Common myeloid progenitor, CD34-positive (primary cell): ENCODE measurements at places on chromosomes 5 and 9.

DNA sequence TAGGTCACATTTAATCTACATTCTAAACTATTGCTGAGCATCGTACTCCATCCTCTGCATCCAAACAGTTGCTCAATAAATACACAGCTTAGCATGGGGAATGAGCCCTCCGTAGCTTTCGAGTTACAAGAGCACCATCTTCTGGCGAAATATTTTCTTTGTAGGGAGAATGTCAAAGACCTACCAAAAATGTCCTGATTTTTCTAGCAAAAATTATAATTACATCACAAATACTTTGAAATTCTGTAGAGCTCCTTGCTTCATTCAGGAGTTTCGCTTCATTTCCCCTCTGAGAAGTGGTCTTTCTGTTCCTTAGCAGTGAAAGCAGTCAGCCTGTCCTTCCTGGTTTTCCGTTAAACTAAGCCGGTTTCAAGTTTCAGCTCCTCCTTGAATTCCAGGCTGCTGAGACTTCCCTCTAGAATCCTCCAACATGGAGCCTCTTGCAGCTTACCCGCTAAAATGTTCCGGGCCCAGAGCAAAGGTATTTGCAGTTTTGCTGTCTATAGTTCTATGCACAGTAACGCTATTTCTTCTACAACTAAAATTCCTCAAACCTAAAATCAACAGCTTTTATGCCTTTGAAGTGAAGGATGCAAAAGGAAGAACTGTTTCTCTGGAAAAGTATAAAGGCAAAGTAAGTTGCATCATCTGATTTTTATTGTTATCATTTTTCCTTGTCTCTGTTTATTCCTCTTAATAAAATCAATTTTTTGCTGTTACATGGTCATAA lies at the start of gene GPX8:
Gene GPX8 (plus strand): TSS at position 409 of the 730 bp plus-strand sequence. CDS start 22 bp downstream, at position 431.
- peak; percentile 71 for DNase-seq

- DNase-seq: no peak
These were observed 80.3 kb downstream of the SECISBP2 start for GRCh38 chr9:89398621-89399020.

DNA sequence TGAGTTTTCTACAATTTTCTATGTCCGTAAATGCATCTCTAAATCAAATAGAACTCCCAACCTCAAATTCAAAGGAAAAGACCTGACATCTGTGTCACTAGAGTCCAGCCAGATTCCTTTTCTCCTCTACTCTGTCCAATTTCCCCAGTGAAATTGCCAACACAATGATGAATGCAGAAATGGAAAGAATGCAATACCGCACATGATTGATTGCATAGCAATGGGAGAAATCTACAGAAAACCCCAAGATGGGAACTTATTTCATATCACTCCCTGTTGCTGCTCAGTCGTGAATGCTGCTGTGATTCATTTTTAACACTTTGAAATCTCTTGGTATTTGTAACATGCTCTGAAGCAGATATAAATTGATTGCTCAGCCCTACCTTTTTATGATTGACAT lies 355.1 kb upstream of the TUSC1 start:
- DNase-seq: no peak

GRCh38 chr5:171311322-171312077 lies 2.5 kb downstream of the TLX3 start:
- peak; percentile 58 for DNase-seq

DNA sequence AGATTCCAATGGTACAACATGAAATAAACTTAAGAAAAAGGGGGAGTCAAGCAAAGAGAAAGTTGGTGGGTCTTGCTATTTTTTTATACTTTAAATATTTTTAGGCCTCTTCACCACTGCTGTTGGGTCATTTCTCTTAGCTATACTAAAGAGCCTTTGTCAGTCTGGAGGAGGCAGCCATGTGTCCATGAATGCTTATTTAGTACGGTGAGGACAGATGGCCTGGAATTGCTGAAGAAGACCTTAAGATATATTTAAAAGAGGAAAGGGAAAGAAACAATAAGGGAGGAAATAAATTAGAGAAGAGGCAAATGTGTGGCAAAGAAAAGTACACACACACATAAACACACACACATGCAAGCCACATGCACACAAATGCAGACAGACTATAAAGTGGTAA lies 560.5 kb upstream of the MEF2C start:
- DNase-seq: no peak

DNA sequence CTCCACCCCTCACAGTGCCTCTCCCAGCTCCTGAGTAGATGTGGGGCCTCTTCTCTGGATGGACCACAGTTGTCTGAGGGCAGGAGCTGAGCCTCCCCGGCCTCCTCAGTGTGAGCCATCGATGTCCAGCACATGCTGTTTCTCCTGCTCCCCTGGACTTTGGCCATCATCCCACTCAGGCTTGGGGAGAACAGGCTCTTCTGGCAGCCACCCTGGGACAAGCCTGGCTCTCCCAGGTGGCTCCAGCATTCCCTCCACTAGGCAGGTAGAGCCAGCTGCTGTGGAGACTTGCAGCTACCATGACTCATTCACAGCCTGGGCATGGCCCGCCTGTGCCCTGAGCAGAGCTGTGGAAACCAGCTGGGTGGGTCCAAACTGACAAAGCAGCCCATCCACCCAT lies 77.0 kb downstream of the CSNK1A1 start:
- DNase-seq: no peak

DNA sequence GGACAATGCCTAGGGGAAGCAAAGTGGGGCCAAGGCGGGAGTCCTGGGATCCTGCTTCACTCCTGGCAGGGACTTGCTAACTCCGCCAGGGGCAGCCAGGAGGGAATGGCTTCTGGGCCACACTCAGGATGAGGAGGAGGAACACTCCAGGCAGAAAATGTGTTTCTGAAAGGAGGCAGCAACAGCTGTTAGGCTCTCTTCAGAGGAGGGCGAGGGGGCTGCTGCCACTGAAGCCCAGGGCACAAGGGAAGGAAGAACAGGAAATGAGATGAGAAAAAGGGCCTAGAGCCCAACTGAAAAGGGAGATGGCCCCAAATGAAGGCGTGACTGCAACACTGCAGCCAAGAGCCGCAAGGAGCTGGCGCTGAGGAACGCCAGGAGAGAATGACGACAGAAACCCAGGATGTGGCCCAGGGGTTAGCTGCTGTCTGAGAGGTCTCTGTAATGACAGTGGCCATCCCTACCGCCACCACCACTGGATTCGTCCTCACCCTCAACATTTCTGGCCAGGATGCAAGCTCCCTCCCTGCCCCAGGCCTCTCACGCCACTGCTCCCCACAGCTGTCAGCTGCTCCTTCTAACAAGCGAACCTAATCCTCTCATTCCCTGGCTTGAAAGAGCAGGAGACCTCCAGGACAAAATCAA lies 15.8 kb downstream of the PSMB7 start:
- DNase-seq: no peak

DNA sequence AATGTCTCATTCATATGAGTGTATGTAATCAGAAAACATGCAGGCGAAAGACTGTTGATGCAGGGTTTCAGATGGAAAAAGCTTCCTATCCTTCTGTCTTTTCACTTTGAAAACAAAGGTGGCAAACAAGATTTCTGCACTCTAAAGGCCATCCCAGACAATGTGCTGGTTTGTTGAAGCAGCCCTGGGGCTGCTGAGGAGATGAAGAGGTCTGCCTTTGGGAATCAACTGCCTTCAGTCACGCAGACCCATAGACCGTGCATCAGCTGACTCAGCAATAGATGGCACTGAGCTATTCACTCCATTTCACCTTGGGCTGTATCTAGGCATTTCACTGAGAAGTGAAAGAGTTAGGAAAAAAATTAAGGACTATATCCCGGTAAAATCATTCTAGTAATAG lies 60.5 kb upstream of the C5orf46 start:
- DNase-seq: no peak

GRCh38 chr9:128707446-128707845 lies 5.1 kb downstream of the PKN3 start:
- no peak for DNase-seq

GRCh38 chr5:65624571-65625555 lies at the start of the genes SHLD3 and TRAPPC13:
SHLD3 (plus strand) TSS chr5:65625027; CDS start chr5:65629588, 4,561 bp downstream.
TRAPPC13 (plus strand) TSS chr5:65625027; CDS start chr5:65625061, 34 bp downstream.
- DNase-seq: peak; percentile 92

DNA sequence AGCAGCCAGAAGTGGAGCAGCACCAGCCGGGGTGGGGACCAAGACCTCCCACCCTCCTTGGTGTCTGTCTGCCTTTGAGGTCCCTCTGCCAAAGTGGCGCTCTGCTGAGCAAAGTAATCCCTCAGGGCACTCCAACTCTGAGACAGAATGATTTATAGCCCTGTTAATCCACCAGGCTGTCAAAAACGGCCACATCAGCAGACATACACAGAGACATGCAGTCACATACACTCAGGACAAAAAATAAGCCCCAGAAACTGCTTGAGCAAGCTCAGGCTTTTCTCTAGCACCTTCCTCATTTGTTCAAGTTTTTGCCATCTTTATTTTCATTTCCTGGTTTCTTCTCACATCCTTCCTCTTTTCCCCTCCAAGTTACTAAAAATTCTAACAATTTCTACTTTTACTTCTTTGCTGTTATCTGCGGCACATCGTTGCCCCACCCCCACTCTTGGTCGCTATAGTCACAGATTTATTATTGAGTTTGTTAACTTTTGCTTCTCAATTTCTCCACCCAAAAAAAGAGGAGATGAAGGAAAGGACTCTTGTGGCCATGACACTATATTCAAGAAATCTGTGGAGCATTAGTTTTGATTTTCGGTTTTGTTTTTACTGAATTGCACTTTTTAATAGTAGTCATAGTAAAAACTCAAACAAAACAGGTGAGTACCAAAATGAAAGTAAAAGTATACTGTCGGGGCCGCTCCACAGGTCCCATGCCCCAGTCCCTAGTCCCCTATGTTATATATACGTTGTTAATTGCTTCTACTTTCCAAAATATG lies 17.4 kb upstream of the ADRB2 start:
- peak; percentile 91 for DNase-seq

DNA sequence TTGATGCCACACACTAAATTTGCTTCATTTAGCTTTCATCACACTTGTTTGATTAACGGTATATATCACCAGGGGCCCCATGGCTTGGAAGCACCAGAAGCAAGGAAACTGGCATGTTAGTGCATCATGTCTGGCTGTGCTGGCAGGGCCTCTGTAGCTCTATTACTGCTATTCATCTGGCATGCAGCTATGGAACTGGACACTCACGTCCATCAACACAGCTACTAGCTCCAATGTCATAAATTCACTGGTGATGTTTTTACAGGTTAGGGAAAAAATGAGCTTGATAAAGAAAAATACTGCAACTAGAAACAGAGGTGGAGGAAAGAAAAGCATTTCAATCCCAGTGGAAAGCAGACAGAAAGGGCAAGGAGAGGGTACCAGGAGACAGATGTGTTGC lies 343.2 kb downstream of the DEPDC1B start:
- no peak for DNase-seq

- DNase-seq: peak; percentile 51
These were observed 43.4 kb upstream of the IL17B start for GRCh38 chr5:149422366-149423048.

GRCh38 chr9:91580136-91580535 lies 156.5 kb upstream of the NFIL3 start:
- peak; percentile 21 for DNase-seq
